ENCODE measurements at places on chromosomes 6 and 20. TPM values are rescaled to one million over a fixed set of nuclear protein-coding genes. Genes with fewer than 3 reads are reported as not detected.

The MOG gene
- not detected for total RNA-seq

The RNGTT gene
- total RNA-seq, result 6.8 TPM

The SDC4 gene
- 48.1 TPM for total RNA-seq

The TMEM244 gene
- total RNA-seq, result not detected

The ERVFRD-1 gene
- total RNA-seq, result not detected

The RNF144B gene
- total RNA-seq, result 0.12 TPM

The SPDEF gene
- total RNA-seq, result not detected

The TSHZ2 gene
- total RNA-seq, result 16.3 TPM

The SALL4 gene
- total RNA-seq, result 0.09 TPM

Data from pericardium fibroblast (primary cell).